ENCODE measurements at places on chromosomes 1 and 21.

DNA sequence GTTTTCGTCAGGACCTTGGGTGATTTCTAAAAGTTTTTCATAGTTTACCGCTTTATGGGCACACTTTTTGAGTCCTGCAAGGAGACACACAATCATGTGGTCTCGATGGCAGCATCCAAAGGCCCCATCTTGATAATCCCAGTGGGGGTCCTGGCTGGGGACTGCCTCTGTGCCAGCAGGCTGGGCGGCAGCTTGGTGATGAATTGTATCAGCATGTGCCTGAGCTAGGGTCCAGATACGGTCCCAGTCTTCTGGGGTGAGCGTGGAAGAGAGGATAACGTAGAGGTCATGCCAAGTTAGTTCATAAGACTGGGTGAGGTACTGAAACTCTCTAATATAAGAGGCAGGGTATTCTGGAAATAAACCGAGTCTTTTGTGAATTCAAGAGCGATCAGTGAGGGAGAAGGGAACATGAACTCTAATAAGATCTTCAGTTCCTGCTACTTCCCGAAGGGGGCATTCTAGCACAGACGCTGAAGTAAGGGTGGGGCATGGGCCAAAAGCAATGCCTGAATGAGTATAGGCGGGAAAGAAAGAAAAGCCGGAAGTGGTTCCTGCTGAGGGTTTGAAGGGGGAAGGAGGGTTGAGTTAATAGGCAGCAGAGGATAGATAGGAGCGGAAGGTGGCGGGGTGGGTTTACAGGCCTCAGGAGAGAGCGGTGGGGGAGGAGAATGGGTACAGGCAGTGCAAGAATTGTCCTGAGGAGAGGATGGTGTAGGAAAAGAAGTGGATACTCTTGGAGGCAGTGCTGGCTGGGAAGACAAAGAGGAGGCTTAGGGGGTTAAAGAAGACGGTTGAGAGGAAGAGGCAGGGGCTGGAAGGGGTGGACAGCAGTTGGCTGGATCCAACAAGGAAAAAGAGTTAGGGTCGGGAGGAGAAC lies 1.6 kb downstream of the ERVH48-1 start:
- DNase-seq, result peak; percentile 51

DNA sequence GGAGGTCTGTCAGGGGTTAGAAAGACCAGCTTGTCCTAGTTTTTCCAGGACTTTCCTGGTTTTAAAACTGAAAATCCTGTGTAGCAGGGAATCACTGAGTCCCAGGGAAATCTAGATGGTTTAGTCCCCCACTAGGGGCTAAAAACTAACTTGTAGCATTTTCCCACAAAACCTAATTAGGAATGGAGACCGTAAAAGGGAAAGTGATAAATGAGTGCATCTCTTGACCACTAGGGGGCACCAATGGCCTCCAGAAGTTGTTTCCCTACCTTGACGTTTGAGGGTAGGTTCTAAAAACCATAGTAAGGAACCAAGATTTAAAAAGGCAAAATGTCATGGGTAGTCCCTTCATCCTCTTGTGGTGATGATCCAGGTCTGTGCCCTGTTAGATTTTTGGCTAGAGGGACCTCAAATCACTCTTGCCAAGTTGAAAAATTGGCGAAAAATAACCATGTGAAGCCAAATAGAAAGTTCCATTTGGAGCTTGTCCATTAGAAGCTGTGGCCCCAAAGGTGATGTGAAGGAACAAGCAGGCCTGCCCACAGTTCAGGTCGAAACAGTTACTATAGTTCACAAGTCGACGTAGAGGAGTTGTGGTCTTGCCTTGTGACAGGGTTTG lies 24.5 kb downstream of the CLIC6 start:
- DNase-seq, result no peak

GRCh38 chr1:12460911-12461621 lies 156.9 kb downstream of the DHRS3 start:
- no peak for DNase-seq

DNA sequence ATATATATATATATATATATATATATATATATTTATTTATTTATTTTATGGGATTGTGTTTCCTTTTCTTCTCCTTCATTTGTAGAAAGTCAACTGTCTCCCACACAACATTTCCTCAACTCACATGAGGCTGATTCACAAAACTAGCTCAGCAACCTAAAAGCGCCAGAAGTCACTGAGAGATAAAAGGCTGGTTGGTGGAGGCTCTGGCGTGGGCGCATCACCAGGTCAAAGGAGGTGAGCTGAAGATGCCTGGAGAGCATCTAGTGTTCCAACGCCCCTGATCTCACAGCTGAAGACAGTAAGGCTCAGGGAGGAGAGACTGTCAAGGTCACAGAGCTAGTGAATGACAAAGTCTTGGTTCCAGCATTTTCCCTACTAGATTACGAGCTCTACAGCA lies 78.0 kb downstream of the HLCS start:
- DNase-seq, result no peak

DNA sequence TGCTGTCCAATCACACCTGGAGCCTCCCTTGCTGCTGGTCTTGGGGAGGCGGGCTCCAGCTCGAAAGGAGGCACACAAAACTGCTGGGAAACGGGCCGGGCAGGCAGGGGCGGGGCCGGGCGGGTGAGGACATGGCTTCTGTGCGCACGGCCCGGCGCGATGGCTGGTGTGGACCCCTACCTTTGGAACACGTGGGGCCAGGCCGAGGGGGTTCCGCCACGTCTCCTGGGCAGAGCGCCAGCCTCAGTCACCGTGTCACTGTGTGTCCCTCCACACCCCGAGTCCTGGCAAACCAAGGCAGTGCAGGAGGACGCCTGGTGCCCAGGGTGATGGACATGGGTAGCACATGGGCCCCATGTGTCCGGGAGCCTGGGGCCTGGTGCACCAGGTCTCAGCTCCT lies 42.0 kb upstream of the ADARB1 start:
- no peak for DNase-seq

DNA sequence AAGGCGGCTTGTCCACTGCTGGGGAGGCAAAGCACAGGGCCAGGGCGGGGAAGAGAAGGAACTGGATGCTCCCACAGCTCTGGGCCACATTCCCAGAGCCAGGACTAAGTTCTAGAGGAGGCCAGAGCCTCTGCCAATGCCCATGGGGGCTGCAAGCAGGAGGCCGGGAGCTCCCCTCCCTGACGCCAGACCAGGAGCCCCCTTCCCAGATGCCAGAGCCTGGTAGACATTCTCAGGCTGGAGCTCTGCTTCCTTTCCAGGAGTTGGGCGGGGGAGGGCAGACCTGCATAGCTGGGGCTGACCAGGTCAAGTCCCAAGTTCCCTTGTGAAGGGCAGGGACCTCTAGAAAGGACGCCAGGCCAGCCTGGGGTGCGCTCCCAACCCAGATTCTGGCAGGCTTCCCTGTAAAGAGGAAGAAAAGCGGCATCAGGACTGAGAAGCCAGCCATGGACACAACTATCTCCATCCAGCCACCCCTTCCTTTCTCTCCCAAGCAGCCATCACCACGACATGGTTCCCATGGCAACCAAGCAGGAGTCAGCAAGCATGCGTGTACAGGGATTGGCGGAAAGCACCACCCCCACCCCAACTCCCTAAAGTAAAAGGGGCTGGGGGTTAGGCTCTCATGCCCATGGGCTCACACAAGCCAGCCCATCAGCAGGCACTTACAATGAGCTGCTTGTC lies 13.4 kb downstream of the KIF21B start:
- DNase-seq, result no peak

GRCh38 chr1:39608921-39609320 lies 30.5 kb downstream of the HEYL start:
- DNase-seq, result no peak

DNA sequence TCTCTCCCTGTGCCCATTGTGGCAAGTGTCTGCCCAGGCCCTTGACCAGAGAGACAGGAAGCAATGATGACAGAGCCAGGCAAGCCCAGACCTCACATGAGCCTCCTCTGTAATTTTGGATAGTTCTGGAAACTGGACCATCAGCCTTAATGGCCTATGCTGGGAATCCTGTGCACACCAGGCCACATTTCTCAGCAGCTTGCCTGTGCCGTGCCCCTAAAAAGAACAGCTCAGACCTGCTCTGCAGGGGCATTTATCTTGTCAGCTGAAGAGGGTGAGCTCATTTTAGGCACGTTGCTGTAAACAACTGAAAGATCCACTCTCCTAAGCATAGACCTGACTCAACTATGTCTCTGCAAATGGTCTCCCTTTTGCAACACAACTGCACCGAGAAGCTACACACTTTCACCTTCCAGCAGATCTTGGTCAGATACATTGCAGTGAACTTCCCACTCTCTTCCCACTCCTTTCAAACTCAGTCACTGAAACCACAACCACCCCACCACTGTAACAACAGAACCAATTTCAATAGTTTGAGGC lies 53.5 kb upstream of the BACH1 start:
- DNase-seq, result no peak

- DNase-seq, result no peak
Measured at GRCh38 chr1:65103807-65104206, 44.2 kb upstream of the AK4 start.

- DNase-seq, result no peak
Measured at GRCh38 chr1:25933479-25934365, 27.5 kb upstream of the STMN1 start.

- no peak for DNase-seq
Measured at GRCh38 chr21:28337315-28337714, 655.4 kb downstream of the LTN1 start.

GRCh38 chr1:30034105-30034626 lies 689.2 kb downstream of the MATN1 start:
- DNase-seq, result no peak

GRCh38 chr21:28805885-28806284 lies 186.8 kb downstream of the LTN1 start:
- no peak for DNase-seq

DNA sequence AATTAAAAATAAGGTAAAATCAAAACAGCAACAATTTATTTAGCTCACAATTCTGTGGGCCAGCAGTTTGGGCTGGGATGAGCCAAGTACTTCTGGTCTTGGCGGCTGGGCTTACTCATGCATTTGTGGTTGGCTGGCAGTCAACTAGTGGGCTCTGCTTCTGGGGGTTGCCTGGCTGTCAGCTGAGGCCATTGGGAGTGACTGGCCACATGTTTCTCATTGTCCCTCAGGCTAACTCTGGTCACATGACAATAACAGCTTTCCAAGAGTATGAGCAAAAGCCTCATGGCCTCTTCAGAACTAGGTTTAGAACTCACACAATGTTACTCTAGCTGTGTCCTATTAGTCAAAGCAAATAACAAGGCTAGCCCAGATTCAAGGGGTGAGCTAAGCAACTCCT lies 15.6 kb upstream of the CHIA start:
- no peak for DNase-seq

DNA sequence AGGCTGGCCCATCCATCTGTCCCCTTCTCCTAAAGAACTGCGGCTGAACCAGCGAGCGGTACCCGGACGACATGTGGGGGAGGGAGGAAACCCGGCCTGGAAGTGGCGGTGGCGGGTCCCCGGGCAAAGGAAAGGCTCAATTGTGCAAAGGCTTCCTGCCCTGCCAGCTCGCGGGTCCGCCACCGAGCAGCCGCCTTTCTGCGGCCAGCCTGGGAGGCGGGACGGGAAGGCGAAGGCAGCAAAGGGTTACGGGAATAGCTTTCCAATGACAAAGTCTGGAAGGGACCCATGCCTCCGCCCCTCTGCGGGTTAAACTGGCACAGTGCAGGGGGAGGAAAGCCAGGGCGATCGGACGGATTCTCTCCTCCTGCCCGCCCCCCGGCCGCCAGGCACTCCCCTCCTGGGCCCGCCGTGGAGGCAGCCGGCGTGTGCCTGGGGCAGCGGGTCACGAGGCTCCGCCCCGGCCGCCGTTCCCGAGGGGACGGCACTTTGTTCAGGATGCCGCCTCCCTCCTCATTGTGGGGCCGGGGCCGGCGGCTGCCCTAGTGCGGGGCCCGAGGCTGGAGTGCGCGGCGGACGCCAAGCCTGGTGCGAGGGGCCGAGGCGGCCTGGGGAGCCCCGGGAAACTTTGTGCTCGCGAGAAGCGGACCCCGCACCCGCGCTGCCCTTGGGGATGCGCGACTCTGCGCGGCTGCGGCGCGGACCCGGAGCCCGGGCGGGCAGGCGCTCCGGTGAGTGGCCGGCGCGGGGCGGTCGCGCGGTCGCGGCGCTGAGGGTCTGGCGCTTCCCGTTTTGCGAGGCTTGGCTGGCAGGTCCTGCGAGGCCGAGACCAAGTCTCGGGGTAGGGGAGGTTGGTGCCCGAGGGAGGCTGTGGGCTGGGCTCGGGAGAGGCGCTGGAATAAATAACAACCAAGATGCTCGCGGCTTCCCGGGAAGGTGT lies at the start of gene NAV1:
NAV1 (plus strand) TSS at position 516 of the 940 bp plus-strand sequence. CDS start 83,758 bp downstream, outside the sequence.
- no peak for DNase-seq

DNA sequence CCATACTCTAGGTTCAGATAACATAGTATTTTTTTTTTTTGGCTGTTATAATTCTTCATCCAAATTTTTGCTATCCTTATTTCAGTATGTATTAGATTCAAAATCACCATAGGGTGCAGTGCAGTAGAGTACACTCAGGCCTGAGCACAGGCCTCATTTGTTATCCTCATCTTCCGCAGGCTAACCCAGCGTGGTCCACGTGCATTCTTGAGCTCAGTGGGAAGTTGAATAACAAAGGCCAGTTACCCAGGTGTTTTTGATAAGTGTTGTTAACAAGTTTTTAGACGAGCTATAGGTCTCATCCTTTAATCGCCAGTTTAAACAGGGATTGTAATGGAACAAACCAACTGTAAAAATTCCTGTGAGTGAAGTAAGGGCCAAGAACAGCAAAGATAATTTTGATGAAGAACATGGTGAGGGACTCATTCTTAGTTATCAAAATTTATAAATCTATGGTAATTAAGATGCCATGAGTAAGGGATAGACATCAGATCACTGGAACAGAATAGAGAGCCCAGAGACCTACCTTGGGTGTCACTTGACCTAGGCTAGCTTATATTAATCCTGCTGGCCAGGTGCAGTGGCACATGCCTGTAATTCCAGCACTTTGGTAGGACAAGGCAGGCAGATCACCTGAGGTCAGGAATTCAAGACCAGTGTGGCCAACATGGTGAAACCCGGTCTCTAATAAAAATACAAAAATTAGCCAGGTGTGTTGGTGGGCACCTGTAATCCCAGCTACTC lies 22.0 kb downstream of the FLVCR1 start:
- DNase-seq, result no peak
